ENCODE measurements at places on chromosomes 6 and 20.

DNA sequence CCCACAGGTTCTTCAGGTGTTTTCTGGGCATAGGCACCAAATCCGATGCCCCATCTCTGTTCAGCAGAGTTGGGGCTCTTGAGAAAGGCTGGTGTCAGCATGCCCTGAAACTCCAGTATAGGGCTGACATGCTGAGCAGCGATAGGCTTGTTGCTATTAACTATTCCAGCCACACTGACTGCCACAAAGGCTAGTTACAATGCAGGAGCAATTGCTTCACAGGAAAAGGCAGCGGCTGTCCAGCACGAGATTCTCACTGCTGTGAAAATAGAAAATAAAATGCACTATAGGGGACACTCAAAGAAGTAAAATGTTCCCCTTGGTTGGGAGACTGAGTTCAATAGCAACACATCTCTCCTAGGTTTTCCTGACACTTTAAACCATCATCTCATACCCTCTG is 112.4 kb downstream of the BFSP1 start:
- DNase-seq: no peak

DNA sequence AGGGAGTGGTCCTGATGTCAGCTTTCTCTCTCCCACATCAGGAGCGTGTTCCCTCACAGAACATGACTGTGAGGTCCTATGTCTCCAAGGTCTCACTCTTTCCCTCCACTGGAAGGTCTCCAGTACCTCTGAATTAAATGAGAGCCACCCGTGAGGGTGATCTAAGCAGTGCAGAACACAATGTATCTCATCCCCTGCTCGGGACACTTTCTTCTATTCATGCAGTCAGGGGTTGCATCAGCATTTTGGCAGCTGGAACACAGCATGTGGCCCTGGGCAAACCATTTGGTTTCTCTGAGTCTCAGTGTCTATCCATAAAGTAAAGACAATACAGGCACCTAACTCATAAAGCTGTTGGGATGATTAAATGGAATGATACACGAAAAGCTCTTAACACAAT is 34.2 kb downstream of the MAFB start:
- DNase-seq: peak; percentile 55

DNA sequence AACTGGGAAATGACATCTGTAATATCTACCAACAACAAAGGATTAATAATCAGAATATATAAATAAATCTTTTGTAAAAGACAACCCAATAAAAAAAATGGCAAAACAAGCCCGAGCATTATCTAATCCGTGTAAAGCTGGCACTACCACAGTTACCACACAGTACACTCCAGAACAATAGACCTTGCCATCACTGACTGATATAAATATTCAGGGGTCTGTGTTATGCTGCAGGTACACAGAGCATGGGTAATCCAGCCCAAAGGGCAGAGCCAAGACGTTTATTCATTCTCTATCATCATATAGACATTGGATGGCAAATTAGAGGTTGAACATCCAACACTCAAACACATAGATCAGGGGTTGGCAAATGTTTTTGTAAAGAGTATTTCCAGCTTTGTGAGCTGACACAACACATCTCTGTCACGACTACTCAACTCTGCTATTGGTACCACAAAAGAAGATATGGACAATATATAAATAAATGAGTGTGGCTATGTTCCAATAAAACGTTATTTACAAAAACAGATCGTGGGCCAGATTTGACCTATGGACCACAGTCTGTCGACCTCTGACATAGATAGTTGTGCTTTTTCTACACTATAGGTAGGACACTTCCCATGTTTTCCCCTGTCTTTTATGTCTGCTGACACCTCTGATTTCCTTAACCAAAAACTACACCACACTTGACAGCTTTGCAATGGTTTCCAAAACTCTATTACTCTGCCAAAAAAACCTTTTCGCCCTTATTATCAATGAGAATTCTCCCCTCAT is 4.5 kb downstream of the NCOA6 start:
- DNase-seq: no peak

GRCh38 chr20:48609491-48609978 is 218.3 kb downstream of the PREX1 start:
- DNase-seq: no peak

DNA sequence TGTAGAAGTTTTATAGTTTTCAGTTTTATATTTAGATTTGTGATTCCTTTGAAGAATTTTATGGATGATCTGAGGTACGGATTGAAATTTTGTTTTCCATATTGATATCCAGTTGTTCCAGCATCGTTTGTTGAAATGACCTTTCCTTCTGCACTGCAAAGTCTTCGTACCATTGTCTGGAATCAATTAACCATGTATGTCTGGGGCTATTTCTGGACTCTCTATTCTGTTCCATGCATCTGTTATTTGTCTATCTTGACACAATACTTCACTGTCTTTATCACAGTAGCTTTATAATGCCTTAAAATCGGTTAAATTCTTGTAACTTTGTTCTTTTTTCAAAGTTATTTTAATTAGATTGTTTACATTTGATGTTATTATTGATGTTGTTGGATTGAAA is 154.9 kb downstream of the FARS2 start:
- DNase-seq: no peak

DNA sequence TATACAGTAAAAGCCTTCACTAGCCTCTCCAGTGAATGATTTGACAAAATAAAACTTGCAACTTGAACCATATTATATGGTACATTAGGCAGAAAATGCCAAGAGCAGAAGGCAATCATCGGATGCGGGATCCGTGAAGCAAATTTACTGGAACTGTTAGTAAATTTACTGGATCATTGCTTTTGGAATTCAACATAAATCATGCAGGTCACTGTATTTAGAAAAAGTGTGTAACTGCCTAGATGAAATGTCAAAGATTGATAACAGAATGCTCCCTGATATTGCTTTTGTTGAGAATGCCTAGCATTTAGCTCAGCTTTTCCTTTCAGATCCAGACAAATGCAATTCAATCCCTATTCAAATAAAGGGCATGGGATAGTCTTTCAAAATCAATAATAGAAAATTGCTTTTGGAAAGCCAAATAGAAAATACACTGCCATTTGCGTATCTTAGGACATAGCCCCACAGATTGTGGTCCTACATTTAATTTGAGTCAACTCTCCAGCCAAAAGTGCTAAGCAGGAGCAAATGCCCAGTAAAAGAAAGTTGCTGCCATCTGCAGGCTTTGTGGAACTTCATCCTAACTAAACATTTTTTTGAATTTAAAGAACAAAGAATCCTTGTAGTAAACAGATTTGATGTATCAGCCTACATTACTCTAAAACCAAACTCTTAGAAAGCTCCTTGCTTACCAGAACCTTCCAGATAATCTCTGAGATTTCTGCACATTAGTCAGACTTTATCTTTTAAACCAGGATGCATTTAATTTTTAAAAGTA is 109.5 kb upstream of the HSF2 start:
- no peak for DNase-seq

DNA sequence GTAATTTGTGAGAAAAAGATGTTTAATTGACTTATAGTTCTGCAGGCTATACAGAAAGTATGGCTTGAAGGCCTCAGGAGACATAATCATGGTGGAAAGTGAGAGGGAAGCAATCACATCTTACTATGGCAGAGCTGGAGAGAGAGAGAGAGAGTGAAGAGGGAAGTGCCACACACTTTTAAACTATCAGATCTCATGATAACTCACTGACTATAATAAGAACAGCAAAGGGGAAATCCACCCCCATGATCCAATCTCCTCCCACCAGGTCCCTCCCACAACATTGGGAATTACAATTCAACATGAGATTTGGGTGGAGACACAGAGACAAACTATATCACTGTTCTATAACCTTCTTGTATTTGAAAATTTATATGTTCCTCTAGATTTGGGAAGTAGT is 117.2 kb upstream of the BMP5 start:
- no peak for DNase-seq

DNA sequence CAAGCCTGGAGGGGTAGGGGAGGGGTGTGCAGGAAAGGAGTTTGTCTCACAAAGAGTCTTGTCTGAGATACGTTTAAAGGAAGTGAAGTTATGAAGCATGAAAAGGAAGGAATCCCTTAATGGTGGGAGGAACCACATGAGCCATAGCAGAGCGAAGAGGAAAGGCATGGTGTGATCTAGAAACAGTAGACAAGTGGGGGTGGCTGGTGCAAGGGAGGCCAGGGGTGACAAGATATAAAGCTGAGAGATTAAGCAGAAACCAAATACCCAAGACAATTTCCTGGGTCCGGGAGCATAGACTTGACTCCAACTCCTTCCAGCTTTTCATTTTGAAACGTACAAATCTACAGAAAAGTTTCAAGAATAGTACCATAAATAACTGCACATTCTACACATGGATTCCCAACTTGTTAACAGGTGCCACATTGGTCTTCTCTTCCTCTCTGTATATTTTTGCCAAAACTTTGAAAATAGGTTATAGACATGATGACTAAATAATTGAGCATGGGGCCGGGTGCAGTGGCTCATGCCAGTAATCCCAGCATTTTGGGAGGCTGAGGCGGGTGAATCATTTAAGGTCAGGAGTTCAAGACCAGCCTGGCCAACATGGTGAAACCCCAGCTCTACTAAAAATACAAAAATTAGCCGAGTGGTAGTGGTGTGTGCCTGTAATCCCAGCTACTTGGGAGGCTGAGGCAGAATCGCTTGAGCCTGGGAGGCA is 211.6 kb downstream of the SLC24A3 start:
- no peak for DNase-seq

DNA sequence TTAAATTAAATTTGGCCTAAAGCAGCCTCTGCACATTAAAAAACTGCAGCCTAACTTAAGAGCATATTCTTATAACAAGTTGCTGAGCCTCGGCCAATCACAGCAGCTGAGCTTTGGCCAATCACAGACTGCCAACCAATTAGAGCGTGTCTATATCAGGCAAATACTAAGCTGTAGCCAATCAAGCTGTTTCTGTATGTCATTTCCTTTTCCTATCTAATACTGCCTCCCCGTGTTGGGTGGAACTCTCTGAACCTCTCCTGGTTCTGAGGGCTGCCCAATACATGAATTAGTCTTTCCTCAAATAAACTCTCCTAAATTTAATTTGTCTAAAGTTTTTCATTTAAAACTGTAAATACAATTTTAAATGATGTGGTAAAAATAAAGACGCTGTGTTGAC is 3.9 kb upstream of the TMEM244 start:
- DNase-seq: no peak

Measured in left cardiac atrium (tissue), 4 donors.